ENCODE measurements at places on chromosomes 5 and 9. TPM values are rescaled to one million over a fixed set of nuclear protein-coding genes. Genes with fewer than 3 reads are reported as not detected.

GRCh38 chr9:107337676-107338590 is 54.9 kb downstream of the RAD23B start:
- peaks cover 18% of the 10 kb centered on the region for H3K4me1 ChIP-seq
- H3K4me3 ChIP-seq: no peak overlapping the region
- no peak for DNase-seq
- H3K27me3 ChIP-seq: no peaks in the 10 kb centered on the region
- H3K27ac ChIP-seq: no peak overlapping the region
- peaks cover 16% of the 10 kb centered on the region for H3K36me3 ChIP-seq

- DNase-seq: no peak
- H3K27me3 ChIP-seq: no peaks in the 10 kb centered on the region
- no peak overlapping the region for H3K27ac ChIP-seq
- no peak overlapping the region for H3K4me3 ChIP-seq
These were observed 50.2 kb upstream of the CAST start for GRCh38 chr5:96611946-96612345.

GRCh38 chr5:21910731-21911130 is 942.4 kb downstream of the CDH12 start:
- no peak overlapping the region for H3K27ac ChIP-seq
- H3K4me1 ChIP-seq: no peaks in the 10 kb centered on the region
- H3K27me3 ChIP-seq: no peaks in the 10 kb centered on the region
- H3K36me3 ChIP-seq: no peaks in the 10 kb centered on the region

DNA sequence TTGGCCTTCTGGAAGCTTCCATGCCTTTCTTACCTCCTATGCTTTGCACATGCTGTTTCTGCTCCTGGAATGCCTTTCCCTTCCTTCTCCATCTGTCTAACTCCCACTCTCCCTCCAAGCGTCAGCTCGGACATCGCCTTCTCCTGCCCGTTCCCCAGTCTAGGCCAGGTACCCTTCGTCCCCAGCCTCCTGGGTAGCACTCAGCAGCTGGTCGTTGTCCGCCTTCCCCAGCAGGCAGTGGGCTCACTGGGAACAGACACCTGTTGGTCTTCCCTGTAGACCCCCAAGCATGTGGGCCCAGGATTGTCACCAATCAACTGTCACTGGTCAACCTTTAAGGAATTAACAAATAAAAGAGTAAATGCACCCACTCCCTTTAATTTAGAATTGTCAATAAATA is 202.2 kb downstream of the RGS3 start:
- H3K4me3 ChIP-seq: no peak overlapping the region
- DNase-seq: no peak
- H3K4me1 ChIP-seq: no peaks in the 10 kb centered on the region

Gene RGS3
- 75.5 TPM for total RNA-seq

Gene LMX1B
- total RNA-seq: 0.29 TPM

Measured in esophagus muscularis mucosa (tissue), 4 donors.